ENCODE measurements at places on chromosomes 11 and 22.

GRCh38 chr11:117749541-117749910 is 47.5 kb downstream of the DSCAML1 start:
- DNase-seq = no peak

DNA sequence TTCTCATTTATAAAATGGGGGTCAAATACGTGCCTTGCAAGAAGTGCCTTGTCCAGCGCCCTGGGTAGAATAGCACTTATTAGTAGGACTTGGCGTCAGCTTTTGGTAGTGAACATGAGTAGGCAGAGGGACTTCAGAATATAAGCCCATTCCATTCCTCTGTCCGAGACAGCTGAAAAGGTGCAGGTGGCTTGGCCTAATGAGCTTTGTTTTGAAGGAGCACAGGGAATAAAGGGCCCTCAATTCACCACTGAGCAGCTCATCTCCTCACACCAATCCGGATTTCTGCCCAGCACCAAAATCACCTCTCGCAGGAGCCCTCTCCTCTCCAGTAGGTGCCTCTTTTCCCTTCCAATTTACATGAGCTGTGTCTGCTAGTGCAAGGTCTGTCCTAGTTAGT is 91.2 kb downstream of the DSCAML1 start:
- no peak for DNase-seq

DNA sequence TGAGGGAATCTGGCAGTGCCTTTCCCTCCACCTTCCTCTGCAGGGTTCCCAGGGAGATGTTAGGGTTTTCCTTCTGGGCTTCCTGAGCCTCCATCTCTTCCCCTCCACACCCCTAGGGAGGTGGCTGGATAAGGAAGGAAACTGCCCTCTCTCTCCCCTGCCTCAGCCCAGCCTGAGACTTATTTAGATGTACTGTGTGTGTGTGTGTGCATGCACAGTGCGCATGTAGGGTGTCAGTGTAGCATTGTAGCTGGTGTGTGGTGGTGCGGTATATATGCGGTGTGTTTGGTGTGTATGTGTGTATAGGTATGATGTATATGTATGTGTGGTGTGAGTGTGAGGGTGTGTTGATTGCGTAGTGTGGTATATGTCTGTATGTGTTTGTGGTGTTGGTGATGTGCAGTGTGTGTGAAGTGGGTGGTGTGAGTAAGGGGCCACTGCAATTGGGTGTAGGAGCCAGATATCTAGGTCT is 1.5 kb downstream of the FXYD6 start:
- no peak for DNase-seq

DNA sequence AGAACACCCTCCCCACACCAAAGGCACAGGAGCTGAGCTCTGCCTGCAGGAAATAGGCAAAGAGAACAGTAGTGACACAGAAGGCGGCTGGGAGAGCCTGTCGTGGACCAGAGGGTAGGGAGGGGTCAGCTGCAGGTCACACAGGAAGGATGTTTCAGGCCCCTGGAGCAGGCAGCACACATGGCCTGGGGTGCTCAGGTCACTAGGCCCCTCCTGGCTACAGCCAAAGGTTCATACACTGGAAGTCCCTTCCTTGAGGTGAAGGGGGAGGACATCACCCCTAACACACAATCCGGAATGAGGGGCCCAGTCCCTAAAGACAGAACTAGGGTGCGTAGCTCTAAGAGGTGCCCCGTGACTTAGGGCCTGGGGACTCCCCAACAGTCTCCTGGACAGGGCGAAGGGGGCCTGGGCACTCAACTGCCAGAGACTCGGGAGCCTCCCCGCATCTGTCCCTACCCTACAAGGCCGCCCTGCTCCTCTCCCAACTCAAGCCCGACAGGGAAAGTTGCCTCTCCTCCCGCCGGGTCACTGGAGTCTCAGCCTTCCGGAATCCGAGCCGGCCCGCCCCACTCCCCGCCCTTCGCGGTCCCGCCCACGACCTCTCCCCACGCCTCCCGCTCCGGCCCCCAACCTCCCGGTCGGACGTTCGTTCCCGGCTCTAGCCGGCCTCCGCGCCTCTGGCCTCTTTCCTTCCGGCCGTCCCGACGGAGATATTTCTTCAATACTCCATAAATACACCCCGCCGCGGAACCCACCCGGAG is at the start of gene CYB5R2:
Gene CYB5R2, minus strand, starts transcription at position 541 of the 764 bp plus-strand sequence. CDS start 675 bp downstream, outside the sequence.
- DNase-seq = no peak

DNA sequence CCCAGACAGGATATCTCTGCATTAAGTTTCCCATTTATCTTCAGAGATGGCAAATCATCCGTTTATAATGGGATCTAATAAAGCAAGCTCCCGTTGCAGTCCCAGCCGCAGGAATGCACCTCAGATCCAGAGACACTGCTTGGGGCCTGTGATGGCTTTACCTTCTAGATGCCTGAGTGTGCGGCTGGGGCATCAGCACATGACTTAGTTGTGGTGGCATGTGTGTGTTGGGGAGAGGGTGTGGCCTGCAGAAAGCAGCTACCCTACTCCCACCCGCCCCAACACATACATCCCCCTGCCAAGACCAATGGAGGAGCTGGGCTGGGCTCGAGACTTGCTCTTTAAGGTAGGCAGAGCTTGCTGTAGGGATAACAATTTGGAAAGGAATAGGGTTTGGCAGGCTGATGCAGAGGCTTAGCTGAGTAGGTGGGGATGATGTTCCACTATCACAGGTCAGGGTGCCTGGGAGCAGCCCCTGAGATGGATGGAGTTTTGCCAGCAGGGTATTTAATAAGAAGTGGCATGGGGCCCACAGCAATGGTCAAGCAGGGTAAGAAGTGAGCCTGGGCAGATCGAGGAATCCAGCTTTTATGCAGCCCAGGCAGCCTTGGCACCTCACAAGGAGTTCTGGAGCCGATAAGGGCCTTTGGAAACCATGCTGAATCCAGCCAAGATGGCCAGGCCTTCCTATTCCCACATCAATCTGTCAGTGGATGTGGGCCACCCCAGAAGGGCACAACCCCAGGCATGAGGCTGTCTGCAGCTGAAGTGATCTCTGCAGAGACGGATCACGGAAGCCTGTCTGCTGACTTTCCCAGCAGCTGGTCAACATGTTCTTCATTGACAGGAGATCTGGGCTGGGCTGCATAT is 601.3 kb downstream of the BUD13 start:
- no peak for DNase-seq

GRCh38 chr11:7490054-7490453 is 4.7 kb downstream of the OLFML1 start:
- DNase-seq = no peak

DNA sequence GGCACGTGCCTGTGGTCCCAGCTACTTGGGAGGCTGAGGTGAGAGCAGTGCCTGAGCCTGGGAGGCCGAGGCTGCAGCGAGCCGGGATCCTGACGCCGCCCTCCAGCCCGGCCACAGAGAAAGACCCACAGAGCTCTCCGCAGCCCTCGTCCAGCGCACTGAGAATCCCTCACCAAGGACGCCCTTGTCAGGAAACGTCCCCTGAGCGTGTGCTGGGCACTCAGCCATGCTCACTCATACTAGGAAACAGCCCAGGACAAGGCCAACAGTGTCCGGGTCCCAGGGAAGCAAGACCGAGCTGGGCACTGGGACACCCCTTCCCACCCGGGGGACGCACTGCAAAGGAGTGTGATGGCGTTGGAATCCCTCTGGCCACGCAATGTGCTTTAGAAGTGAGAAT is 14.5 kb downstream of the DEAF1 start:
- DNase-seq = no peak

GRCh38 chr11:17923217-17923616 is 89.6 kb downstream of the SERGEF start:
- peak; percentile 1 for DNase-seq

GRCh38 chr22:24140357-24140756 is 40.9 kb upstream of the SUSD2 start:
- no peak for DNase-seq

- no peak for DNase-seq
Observed at GRCh38 chr11:112366777-112367176, 106.1 kb upstream of the PLET1 start.

- no peak for DNase-seq
Observed at GRCh38 chr11:36375353-36376008, 79.4 kb downstream of the PRR5L start.

DNA sequence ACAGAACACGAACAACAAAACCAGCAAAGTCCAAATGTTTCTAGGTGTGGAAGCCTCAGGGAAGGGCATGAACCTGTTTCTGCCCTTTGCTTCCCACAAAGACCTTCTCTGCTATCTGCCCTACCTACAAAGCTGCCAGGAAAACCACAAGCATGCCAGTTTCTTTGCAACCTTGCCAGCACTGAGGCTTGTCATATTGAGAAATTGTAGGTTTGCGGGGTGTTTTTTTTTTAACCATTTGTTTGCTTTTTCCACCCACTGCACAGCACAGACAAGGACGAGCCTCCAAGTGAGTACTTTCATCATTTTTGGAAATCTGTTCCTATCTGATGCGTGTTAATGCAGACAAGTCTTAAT is 12.8 kb downstream of the PARVG start:
- no peak for DNase-seq

DNA sequence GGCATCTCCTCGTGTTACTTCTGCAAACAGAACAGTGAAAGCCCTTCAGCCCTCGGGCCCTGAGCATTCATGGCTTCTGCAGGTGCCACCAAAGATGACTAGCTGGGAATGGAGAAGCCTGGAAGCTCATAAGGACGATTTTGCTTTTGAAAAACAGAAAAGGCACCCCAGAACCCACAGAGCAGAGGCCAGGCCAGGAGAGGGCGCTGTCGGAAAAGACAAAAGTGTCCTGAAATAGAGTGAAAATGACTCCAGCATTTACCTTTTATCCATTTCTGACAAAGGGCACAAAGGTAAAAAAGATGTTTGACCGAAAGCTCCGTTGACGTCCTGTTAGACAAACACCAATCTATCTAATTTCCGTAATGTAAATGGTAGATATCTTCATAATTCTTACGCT is 37.6 kb downstream of the ZNF195 start:
- DNase-seq = no peak

DNA sequence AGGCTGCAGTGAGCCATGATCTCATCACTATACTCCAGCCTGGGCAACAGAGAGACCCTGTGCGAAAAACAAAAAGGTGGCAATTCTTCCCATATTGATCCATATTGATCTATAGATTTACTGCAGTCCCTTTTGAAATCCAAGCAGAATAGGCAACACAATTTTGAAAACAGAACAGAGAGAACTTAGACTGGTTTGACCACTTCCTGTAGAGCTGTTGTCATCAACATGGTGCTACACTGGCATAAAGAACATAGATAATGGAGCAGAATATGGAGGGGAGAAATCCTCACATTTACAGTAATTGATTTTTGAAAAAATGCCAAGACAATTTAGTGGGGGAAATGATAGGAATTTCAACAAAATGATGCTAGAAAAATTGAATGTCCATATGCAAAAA is 34.1 kb downstream of the GRK3 start:
- DNase-seq = no peak

- no peak for DNase-seq
Observed at GRCh38 chr11:32935462-32936029, 42.9 kb downstream of the QSER1 start.

- DNase-seq = no peak
Observed at GRCh38 chr11:103929170-103929903, 107.1 kb upstream of the DDI1 start.

- peak; percentile 11 for DNase-seq
Observed at GRCh38 chr22:22431271-22432220, 77.0 kb downstream of the ZNF280B start.

DNA sequence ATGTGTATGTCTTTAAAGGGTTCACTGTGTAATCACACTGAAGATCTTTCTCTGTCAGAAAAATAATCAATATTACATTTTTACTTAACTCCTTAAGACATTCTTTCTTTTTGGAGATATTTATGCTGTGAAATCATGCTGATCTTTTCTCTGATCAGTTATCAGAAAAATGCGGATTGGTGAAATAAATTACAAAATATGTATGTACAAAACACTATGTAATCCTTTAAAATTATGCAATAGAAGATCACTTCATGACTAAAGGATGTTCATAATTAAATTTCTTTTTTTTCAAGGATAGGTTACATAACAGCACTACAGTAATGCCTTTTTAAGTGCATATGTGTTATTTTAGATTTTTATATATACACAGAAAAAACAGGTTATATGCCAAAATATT is 24.7 kb downstream of the BTBD10 start:
- no peak for DNase-seq

DNA sequence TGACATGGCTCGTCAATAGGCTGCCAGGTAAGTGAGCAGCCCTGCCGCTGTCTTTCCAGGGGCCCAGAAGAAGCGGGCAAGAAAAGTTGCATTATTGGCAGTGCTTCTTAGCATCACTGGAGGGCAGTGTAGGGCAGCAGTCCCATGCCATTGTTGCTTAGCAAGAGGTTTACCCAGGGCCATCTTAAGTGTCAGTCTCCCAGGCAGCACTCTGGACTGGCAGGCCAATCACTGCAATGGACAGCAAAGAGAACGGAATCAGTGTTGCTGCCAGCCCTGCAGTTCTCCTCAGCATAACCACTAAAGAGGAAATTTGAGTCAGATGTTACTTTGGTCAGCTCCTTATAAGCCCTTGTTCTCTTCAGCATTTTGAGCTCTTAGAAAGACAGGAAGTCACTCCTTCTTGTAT is 13.4 kb upstream of the GRK2 start:
- DNase-seq = no peak

- no peak for DNase-seq
Observed at GRCh38 chr11:103344886-103345285, 235.7 kb downstream of the DYNC2H1 start.

- no peak for DNase-seq
Observed at GRCh38 chr22:50671641-50672040, 982 bp upstream of the SHANK3 start.

- DNase-seq = no peak
Observed at GRCh38 chr11:1226226-1226985, 3.5 kb downstream of the MUC5B start.

DNA sequence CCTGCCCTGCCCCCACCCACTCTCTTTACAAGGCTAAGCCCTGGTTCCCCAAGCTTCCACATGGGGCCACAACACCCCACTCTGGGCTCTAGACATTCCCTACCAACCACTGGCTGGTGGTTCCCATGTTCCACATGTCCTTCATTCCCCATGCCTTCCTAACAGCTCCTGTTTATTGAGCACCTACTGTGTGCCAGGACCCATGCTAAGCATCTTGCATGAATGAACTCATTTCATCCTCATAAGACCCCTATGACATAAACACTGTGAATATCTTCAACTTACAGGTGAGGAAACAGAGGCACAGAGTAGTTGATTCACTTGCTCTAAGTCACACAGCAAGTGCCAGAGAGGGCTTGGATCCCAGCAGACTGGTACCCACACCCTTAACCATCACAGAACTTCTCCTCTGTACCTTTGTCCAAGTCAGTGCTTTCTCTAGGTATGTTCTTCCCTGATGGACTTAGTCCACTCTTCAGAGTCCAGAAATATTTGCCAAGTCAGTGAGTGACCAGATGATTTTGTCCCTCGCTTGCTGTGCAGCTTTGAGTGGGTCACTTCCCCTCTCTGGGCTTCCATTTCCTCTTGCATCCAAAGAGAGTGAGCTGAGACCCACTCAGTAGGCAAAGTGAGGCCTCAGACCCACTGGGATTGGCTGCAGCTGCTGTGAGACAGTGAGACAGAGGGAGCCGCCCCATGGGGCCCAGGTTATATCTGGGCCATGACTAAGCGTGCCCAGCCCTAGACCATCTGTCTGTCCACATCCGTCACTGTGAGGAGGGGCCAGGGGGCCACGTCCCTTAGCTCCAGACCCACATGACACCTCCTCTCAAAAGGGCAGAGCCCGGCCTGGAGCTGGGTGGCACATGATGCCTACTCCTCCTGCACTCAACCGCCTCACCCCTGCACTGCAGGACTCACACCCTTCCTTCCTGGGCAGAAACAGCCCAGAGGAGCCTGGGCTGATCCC is 132.4 kb downstream of the MN1 start:
- DNase-seq = no peak

- DNase-seq = no peak
Observed at GRCh38 chr22:44526779-44527126, 28.7 kb upstream of the RTL6 start.

Data from astrocyte of the cerebellum (primary cell).